Astrocyte of the hippocampus (primary cell): ENCODE measurements at places on chromosomes 2 and 18.
A peak's percentile ranks its signal among the peaks of the same experiment; 100 is the strongest.

GRCh38 chr2:216670266-216671080 lies 24.9 kb downstream of the IGFBP5 start:
- no peak for DNase-seq

- DNase-seq = peak; percentile 27
These were observed 22.5 kb upstream of the CDKL4 start for GRCh38 chr2:39266139-39266805.

DNA sequence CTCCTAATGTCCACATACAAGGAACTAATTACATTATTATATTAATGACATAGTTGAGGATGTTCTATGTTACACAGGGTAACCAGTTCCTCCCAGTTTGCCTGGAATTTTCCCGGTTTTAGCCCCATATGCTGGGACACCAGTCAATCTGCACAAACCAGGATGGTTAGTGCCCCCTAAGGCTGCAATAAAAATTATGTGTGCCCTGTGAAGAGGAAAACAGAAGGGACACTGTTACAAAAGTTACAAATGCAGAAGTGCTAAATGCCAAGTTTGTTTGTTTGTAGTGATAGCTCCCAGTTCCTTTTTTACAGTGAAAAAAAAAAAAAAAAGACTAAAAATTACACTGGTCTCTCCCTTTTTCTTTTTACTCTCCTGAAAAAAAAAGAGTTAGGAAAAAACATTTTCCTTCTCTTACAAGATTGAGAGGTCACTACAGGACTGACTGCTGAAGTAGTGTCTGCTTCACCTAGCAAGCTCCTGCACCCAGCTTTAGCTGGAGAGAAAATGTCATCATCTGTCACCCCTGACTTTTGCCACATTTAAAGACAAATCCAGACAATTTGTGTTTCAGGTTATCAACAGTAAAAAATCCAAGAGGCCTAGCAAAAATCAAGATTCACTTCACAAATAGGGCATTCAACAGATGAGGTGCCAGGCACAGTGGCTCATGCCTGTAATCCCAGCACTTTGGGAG lies 3.2 kb downstream of the ANKRD44 start:
- no peak for DNase-seq

- no peak for DNase-seq
These were observed 6.3 kb downstream of the TLK1 start for GRCh38 chr2:171154348-171154747.

DNA sequence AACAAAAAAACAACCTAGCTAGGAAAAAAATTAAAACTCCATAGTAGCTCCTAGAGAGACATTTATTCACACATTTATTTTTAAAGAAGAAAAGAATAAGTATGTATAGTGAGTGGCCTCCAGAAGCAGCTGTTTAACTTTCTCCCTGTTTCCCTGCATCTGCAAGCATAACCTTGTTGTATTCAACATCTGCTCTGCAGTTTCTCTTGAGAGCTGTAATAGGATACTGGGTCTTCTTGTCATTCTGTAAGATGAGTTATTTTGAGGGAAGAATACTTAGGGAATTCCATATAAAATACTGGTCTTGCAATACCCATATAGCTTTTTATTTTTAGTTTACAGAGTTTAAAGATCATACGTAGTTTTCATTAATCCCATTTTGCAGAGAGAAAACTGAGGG lies 246.6 kb downstream of the LRRTM1 start:
- no peak for DNase-seq

- no peak for DNase-seq
These were observed 120.2 kb downstream of the ATAD2B start for GRCh38 chr2:23806665-23807249.

DNA sequence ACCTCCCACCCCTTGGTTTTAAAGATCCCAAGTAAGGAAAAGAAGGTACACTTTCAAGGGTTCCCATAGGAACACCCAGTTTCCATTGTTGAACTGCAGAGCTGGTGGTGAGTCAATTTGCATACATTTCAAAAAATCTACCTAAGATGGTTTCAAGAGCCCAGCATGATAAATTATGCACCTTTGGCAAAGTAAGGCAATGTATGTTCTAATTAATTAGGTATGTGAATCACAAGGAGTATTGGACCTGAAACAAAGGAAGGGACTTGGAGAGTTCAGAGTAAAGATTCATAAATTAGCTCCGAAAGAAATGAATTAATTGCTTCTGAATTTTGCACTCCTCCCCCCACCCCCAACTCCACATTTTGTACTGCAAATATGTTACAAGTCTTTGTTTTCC lies 459.7 kb downstream of the LRATD1 start:
- DNase-seq = no peak
